ENCODE measurements at places on chromosomes 12 and 14. TPM values are rescaled to one million over a fixed set of nuclear protein-coding genes. Genes with fewer than 3 reads are reported as not detected.

RPGRIP1 gene
- 0.12 TPM for total RNA-seq

CPNE8 gene
- total RNA-seq = 8.1 TPM

NRIP2 gene
- total RNA-seq = under 0.01 TPM

ACSS3 gene
- 8.8 TPM for total RNA-seq

DPF3 gene
- 0.23 TPM for total RNA-seq

INF2 gene
- total RNA-seq = 67.9 TPM

PAN2 gene
- 14.1 TPM for total RNA-seq

ASPG gene
- total RNA-seq = not detected

PGF gene
- total RNA-seq = 10.8 TPM

FAM90A1 gene
- total RNA-seq = 0.09 TPM

P2RX2 gene
- total RNA-seq = not detected

SMIM41 gene
- 2.0 TPM for total RNA-seq

FAIM2 gene
- total RNA-seq = 21.1 TPM

GPX2 gene
- not detected for total RNA-seq

DEPDC4 gene
- 0.35 TPM for total RNA-seq

SCN8A gene
- 0.35 TPM for total RNA-seq

IRF9 gene
- 48.1 TPM for total RNA-seq

ASIC1 gene
- 13.2 TPM for total RNA-seq

MMP19 gene
- 20.8 TPM for total RNA-seq

GLIPR1 gene
- 19.8 TPM for total RNA-seq

CARMIL3 gene
- total RNA-seq = 0.23 TPM

LIN7A gene
- total RNA-seq = 1.1 TPM

MLH3 gene
- 12.4 TPM for total RNA-seq

HCAR2 gene
- not detected for total RNA-seq

CKAP4 gene
- total RNA-seq = 227 TPM

IFNG gene
- total RNA-seq = not detected

ADAMTS20 gene
- total RNA-seq = not detected

KRT77 gene
- total RNA-seq = not detected

PEX5 gene
- 32.9 TPM for total RNA-seq

OR6C68 gene
- total RNA-seq = not detected

KIF26A gene
- not detected for total RNA-seq
